ENCODE measurements at places on chromosomes 5 and 9. TPM values are rescaled to one million over a fixed set of nuclear protein-coding genes. Genes with fewer than 3 reads are reported as not detected.

- no peak for DNase-seq
These were observed 539.7 kb downstream of the ACTL7B start for GRCh38 chr9:108316066-108316465.

DNA sequence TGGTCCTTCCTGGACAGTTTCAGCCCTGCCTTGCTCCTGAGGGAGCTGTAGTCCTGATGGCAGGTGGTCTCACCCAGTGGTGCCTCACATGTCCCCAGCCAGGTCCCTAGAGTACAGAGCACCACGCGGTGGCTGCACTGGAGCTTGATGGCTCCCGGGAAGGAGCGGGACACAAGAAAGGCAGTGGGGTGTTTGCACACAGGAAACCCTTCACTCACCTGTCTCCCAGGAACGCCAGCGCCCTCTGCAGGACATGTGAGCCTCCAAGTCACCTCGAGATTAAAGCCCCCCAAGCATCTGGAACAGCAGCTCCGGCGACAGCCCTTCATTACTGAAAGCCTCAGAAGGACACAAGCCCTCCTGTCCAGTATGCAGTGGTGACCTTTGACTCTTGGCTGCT lies 19.9 kb upstream of the TMEM250 start:
- peak; percentile 30 for DNase-seq

- no peak for DNase-seq
These were observed 167.4 kb downstream of the PRELID2 start for GRCh38 chr5:145667742-145668141.

DNA sequence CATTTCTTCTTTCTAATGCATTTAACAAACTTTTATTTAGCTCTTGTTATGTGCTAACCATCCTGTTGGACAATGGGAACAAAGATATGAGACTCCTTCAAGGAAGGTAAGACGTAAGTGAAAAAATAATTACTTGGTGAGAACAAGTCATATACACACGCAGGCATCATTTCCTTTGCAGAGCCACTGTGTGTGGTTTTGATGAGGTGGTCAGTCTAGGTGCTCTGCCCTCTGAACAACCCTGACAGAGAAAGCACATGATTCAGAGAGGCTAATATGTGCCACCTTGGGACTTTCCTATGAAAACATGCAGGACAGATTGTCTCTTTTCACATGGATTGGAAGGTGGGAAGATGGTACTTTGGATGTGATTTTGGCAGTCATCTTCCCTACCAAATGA lies 1162.5 kb upstream of the DMAC1 start:
- DNase-seq: no peak

WDR38 gene
- not detected for total RNA-seq

All from H4 (cell line).